ENCODE measurements at places on chromosomes 4 and X.

- no peak for DNase-seq
Measured at GRCh38 chr4:42271096-42271495, 118.6 kb upstream of the BEND4 start.

DNA sequence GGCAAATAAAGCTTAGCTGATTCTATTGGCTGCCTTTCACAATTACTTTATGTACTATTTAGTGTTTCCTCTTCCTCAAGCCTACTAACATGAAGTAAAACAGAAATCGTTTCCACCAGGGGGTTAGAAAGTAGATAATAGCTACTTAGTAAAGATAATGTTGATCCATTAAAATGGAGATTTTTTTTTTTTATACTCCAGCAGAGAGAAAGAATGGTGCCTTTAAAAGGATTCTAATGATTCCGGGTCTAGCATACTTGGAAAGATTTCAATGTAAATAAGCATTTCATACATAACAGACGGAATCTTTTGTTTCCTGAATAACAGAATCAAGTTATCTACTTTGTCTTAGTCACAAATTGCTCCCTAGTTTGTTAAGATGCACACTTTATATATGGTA lies 37.1 kb downstream of the GK start:
- DNase-seq: no peak

DNA sequence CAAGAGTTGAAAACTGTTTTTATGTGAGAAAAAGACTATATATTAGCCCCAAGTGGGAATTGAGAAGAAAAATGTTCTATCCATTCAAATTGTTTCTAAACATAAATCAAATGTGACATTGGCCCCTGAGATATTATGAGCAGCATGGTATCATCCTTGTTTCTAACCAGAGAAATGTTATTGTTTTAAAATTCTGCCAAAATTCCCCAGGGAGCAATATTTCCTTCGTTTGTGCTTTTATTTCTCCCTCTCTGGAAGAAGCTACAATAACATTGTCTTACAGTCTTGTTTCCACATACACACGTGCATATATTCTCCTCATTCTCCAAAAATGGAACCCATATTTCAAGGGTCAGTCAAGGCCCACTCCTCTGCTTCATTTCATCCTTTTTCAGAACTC lies 46.7 kb downstream of the MAGEB17 start:
- DNase-seq: no peak

GRCh38 chr4:7766661-7767345 lies 172.9 kb downstream of the AFAP1 start:
- DNase-seq: no peak

GRCh38 chr4:159010563-159011260 lies 92.2 kb upstream of the RAPGEF2 start:
- DNase-seq: no peak

GRCh38 chrX:120269373-120270035 lies 18.9 kb downstream of the ZBTB33 start:
- DNase-seq: no peak

DNA sequence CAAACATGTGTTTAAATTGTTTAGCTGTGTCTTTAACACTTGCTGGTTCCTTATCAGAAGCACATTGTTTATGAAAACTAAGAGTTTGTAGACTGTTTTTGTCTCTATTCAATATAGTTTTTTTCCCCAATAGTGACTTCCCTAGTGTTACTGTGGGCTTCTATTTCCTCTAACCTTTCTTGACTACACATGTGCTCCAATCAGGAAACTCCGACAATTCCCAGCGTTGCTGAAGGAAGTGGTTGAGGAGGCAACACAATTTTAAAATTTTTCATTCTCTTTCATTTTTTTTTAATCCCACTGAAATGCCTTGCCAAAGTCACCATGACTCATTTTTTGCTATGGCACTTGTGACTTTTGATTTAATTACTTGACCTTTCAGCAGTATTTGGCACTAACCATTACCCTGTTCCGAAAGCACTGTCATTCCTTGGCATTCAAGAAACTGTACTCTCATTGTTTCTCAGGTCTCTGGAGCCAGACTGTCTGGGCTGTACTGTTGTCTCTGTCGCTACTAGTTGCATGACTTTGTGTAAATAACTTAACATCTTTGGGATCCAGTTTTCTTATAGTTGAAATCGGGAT lies 67.6 kb upstream of the FREM3 start:
- DNase-seq: no peak

- no peak for DNase-seq
Measured at GRCh38 chrX:131763674-131764073, 219.8 kb downstream of the OR13H1 start.

DNA sequence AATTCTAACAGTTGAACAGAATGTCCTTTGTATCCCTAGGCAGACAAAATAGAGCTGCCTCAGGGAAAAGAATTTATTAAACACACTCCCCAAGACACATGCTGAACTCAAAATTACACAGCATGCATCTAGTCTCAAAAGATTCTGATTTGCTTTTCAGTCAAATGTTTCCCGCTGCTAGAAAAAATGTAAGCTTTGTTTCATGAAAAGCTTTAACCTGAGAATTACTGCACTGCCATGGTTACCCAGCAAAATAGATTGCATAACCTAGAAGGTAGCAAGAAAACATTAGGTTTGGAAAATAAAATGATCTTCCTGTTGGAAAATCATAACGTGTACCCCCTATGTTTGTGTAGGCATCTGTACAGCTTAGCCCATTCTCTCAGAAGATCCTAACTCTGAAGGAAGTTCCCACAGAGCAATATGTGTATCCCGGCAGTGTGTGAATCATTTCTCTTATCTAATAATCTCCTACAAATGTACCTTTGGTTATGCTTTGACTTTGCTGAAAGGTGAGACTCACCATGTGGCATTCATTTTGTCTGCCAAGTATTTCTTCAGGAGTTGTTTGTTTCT lies 646.9 kb downstream of the STPG2 start:
- DNase-seq: no peak

DNA sequence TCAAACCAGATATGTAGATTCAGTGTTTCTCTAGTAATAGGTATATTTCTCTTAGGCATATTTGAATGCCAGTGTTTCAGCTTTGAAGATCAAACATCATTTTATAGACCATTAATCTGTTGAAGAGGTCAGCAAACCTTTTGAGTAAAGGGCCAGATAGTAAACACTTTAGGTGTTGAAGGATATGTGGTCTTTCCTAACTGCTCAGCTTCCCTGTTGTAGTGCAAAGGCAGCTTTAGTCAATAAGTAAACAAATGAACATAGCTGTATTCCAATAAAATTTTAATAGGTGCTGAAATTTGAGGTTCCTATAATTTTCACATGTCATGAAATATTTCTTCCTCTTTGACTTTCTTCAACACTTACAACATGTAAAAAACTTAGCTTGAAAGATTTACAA lies 201.6 kb downstream of the ADGRL3 start:
- no peak for DNase-seq

GRCh38 chr4:122746485-122746965 lies 14.0 kb downstream of the BBS12 start:
- DNase-seq: no peak

DNA sequence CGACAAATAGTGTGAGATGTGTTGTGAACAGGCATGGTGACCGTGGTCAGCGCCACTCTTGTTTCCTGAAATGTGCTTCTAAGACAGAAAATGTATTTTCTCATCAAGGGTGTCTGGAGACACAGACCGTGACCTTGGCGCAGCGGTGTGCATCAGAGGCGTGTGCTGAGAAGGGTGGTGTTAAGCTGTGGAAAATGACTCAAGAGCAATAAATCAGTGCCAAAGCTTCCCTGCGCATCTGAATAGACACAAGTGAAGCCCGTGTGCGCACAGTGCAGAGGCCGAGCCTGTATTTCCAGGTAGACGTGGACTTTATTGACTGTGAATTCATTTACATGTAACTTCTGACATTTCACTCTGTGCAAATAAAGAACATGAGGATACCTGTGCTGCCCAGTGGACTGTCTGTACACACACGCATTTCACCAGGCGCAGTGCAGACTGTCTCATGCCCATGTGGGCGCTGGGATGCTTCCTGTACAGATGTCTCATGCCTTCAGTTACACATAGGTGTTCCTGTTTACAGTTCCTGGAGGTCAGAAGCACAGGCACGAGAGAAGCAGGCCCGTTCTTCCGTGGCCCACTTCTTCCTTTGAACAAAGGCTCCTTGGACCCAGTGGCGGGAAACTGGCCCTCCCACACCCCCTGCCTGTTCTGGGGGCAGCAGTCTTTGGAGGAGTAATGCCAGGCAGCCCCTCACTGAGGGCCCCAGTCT lies 31.9 kb downstream of the NSG1 start:
- peak; percentile 7 for DNase-seq

DNA sequence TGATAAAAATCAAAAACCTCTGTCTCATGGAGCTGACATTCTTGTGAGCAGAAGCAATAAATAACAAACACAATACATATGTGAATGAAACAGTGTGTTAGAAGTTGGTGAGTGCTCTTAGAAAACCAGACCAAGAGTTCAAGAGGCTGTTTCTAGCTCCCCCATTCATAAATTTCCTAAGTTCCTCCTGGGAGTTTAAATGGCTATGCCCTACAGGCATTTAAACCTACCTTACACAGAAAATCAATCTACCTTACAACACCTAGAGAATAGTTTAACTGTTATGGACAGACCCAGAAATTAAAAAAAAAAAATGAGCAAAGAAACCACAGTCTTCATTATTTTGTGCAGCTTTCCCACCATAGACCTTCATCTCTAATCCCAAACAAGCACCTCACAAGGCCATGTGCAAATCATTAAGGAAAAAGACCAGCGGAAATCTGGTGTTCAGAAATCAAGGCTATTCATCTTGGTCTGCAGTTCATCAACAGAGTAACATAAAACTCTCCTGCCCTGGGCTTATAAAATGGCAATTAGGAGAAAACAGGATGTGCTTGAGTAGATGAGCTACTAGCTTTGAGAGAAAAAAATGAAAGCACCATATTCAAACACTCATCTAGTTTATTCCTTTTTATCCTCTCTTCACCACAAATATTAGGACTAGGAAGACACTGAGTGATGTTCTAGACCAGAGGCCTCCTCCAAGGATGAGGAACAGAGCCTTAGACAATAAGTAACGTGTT lies 147.2 kb downstream of the SHROOM3 start:
- no peak for DNase-seq
